Astrocyte of the spinal cord (primary cell): ENCODE measurements at places on chromosomes 2 and 18.
A peak's percentile ranks its signal among the peaks of the same experiment; 100 is the strongest.

DNA sequence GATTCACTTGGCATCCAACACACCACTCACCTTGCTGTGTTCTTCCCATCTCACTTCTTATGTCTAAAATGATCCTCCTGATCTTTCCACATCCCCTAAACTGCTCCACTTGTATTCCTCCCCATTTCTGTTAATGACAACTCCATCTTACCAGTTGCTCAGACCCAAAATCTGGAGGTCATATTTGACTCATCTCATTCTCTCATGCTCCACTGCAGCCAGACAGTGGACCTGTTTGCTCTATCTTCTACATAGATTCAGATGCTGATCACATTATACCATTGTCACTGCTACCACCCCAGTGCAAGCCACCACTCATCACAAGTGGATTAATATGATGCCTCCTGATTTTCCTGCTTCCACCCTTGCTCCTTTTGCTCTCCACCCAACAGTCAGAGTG is 7.9 kb upstream of the NABP1 start:
- DNase-seq = no peak

- DNase-seq = no peak
These were observed 112.0 kb downstream of the ATAD2B start for GRCh38 chr2:23814963-23815362.

GRCh38 chr2:128315829-128316776 is 2.6 kb downstream of the HS6ST1 start:
- DNase-seq = no peak

- no peak for DNase-seq
These were observed 329.0 kb downstream of the PTPRM start for GRCh38 chr18:7896161-7896560.

DNA sequence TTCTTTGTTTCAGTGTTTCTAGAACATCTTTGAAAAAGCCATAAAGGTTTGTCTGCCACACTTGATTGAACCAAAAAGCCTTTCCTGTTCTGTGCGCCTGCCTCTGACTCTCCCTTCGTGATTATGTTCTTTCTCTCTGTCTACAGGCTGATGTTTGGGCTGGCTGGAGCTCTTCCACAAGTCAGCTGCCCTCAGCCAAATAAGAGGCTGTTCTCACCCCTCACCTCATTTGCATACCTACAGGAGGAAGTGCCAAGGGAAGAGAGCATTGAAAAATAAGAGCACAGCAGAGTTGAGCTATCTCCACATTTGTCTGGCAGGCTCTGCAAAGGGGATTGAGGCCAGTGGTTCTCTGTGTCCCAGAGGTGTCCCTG is 15.8 kb downstream of the INPP5D start:
- no peak for DNase-seq

DNA sequence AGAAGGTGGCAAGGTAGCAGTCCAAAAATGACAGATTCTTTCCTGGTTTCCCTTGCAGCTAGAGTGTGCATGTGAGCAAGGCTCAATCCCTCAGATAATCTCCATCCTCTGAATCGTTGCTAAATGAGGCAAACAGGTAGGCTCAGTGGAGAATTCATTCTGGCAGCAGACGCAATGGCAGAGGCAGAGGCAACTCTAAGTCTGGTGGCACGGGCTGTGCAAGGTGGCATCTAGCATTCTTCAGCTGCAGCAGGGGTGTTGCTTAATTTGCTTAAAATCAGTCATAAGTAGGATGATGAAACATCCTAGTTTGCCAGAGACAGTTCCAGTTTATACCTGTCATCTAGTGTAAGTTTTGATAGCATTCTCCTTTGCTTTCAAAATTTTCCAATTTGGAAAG is 391.1 kb upstream of the MEX3C start:
- DNase-seq = no peak

DNA sequence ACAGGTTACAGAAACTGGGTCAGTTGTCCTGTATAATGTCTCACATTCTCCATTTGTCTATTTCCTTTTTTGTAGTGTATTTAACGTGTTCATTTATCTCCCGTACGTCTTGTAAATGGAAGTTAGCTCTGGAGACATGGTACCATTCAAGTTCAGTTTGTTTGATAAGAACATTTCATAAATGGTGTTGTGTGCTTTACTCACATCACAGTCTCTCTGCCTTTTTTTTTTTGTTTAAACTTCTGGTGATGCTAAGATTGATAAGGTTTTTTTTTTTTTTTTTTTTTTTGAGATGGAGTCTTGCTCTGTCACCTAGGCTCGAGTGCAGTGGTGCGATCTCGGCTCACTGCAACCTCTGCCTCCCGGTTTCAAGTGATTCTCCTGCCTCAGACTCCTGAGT is 41.7 kb downstream of the UBR3 start:
- no peak for DNase-seq

DNA sequence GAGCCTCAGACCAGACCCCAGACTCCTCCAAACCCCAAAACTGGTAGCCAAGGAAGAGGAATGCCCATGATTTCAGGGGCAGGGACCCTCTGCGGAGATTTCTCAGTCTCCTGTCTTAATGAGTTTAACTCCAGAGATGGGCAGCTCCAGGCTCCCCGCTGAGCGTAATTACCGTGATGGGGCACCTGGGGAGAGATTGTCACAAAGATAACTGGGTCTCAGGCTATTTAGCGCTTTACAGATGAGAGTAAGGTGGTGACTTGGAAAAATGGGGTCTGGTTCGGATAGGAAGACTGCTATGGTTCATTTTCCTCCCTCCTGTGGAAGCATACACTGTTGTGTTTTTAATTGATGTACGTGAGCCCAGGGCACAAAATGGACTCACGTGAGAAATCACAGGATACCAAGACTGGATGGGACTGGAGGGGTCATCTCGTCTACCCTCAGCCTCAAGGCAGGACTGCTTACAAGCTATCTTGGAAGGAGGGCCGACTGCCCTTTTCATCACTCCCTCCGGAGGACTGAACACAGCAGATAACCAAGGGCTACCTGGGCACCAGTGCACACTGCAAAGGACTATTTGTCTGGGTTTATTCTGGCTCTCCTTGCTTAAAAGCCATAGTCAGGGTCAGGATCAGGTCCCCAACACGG is 427.8 kb downstream of the ZNF521 start:
- DNase-seq = no peak

DNA sequence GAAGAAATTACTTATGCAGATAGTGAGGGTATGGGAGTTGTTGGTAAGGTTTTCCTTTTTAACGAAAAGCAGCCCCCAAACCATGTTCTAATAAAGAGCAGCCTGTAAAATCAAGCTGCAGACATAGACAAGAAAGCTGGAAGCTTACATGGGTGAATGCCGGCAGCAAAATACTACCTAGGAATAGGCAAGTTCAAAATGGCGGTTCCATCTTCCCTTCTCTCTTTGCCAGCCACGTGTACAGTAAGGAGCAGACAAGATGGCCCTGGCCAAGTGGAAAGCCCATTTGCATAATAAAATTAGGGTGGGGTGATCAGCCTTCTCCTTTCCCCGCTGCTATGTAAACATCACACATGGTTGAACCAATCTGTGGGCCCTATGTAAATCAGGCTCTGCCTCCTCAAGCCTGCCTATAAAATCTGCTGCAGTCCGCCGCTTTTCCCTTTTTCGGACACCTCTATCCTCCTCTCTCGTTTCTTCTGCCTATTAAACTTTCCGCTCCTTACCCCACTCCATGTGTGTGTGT is 155.0 kb downstream of the ZBTB7C start:
- DNase-seq = no peak

GRCh38 chr2:134436706-134437105 is 182.8 kb downstream of the MGAT5 start:
- no peak for DNase-seq

- no peak for DNase-seq
These were observed 32.5 kb downstream of the IDH1 start for GRCh38 chr2:208222351-208222750.

DNA sequence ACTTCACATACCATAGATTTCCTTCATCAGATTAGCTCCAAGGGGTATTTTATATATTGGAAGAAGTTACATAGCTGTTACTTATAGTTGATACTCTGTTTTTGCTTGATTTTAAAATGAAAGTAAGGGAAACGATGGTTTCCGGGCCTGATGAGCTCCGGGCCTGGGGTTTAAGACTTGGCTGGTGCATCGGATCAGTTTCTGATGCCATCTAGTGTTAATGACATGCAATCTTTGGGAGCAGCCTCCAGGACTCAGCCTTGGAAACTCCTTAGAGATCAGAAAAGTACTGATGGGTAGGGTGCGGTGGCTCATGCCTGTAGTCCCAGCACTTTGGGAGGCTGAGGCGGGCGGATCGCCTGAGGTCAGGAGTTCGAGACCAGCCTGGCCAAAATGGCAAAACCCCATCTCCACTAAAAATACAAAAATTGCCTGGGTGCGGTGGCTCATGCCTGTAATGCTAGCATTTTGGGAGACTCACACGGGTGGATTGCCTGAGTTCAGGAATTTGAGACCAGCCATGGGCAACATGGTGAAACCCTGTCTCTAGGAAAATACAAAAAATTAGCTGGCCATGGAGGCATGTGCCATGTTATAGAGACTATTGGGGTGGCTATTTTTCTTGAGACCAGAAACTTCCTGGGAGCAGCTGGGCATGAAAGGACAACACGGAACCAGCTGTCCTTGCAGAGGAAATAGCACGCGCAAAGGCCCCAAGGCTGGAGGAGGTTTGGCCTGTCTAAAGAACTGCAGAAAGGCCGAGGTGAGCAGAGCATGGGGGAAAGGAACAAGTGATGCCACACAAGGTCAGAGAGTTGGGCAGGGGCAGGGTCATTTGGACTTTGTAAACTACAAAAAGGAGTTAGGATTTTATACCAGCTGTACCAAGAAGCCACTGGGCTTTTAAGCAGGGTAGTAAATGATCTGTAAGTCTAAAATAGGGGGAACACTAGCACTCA is 46.9 kb upstream of the CNOT11 start:
- DNase-seq = peak; percentile 84

DNA sequence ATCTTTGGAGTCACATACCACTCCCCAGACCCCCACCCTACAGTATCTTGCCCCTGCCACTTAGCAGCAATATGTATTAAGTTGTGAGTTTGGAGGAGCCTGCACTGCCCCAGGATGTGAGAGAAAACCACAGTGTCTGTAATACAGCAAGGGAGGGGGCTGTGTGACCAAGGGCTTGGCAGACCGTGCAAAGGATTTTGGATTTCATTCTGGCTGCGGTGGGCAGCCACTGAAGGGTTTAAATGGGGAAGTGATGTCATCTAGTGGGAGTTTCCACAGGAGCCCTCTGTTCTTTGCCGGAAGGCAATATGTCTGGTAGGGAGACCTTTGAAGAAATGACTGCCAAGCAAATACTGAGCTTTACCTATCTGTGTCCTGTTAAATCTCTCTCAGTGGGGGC is 202.4 kb downstream of the FHOD3 start:
- peak; percentile 57 for DNase-seq

GRCh38 chr2:120679526-120679925 is 56.1 kb upstream of the GLI2 start:
- DNase-seq = no peak

- DNase-seq = no peak
These were observed 685.9 kb downstream of the ARHGAP15 start for GRCh38 chr2:143815082-143815481.
